Activated CD4-positive, alpha-beta T cell treated with anti-CD3 and anti-CD28 coated beads, Interleukin-2, amount 50 U/mL, for 1 hour (primary cell): ENCODE measurements at places on chromosomes 1 and 21.

DNA sequence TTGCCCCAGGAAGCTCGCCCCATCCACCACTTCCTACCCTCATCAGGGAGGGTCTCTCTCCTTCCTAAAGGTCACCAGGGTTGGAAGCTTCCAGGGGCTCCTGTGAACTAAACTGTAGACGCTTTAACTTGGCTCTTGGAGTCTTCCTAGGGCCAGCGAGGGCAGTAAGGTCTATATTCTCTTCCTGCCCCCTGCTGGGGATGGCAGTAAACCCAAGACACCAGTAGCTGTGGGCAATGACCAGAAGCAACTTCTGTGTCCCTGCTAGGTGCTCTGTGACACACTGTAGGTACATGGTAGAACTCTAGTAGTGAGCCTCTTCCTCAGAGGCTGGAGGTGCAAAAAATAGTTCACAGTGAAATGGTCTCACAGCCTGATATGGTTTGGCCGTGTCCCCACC, 30.0 kb downstream of the KCND3 start:
- no peak for DNase-seq

DNA sequence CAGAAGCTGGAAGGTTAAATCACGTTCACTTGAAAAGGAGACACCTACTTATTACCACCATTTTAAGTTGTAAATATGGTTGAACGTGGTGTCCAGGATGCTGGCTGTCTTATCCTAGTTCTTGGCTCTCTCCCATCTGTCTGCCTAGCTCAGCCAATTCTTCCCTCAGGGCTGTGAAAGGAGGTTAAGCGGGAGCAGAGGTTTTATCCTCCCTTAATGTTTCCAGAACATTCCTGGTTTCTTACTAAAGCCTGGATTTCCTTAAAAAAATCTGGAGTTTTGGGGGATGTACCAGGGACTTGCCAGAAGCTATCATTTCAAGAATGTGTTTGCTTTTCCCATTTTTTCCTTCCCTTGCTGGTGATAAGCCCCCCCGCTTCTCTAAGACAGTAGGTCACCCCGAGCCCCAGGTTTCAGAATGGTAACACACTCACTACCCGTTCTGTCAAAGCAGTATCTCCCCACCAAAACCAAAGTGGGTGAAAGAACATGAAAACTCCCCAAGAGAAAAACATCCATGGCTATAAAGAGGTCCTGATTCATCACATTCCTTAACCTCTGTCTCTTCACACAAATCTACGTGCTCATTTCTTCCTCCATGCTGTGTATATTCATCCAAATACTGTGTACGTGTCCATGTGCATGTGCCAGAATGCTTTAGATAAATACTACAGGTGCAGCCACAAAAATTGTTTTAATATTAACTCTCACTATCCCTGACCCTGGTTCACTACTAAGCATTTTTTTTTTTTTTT, 114.7 kb downstream of the MAP3K21 start:
- DNase-seq: no peak

DNA sequence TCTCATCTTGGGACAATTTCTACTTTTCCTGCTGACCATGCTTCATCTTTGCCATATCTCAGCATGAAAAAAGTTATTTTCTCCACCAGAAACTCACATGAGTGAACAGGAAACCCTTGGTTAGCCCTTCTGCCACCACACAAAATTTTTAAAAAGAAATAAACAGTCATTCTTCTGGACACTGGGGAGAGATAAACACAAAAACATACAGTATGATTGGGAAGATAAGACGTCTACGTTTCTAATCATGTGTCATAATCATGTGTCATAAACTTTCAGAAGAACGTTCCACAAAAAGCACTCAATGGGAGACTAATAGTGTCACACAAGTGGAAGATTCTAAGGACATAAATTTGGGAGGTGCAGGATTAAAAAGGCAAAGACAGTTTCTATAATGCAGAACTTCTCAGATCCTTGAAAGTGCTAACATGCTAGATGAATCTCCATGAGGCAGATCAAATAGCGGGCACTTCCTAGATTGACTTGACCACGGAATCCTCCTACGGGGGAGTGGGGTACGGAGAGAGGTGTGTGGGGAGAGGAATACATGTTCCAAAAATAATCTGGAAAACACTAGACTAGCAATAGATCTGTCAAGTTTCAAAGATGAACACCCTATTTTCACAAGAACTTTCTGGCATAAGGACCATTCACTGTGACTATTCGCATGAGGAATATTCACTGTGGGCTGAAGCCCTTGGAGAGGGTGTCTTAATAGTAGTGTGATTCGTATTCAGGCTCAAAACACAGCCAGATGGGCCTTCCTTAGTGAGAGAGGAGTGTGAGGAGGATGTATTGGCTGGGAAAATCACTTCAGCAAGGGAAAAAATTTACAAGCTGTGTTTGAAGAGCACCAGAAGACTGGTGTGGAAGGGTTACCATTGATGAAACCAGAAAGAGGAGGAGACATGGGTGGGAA, 206.7 kb downstream of the SETD4 start:
- DNase-seq: no peak

GRCh38 chr1:54359393-54360162, 46.6 kb downstream of the SSBP3 start:
- no peak for DNase-seq

DNA sequence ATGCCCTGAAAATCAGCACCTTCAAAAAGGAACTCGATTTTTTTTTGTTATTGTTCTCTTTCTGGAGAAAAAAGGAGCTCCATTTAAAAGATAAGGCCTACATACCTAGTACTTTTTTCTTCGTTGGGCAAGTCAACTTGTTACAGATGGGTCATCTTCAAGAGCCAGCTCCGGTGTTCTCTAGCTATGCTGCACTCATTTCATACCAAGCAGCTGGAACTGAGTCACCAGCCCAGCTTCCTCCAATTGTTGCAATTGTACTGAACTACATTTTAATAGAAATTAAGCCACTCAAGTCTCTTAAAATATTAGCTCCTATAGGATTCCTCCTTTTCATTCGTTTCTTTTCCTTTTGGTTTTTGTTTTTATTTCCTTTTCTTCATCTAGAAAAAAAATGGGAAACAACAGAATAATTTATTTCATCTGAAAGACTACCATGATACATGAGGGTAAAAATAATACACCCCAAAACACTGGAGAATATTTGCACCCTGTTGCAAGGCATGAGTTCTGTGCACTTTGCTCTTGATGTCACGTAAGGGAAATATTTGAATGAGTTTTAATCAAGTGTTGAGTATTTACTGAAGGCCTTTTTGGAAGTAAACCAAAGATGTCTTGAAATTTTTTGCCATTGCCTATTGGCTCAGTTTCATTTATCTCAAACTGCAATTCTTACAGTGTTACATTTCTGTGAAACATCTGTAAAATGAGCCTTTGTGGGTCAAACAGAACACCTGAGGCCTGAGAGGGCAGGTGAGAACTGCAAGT, 60.5 kb downstream of the CLIC4 start:
- DNase-seq: no peak

DNA sequence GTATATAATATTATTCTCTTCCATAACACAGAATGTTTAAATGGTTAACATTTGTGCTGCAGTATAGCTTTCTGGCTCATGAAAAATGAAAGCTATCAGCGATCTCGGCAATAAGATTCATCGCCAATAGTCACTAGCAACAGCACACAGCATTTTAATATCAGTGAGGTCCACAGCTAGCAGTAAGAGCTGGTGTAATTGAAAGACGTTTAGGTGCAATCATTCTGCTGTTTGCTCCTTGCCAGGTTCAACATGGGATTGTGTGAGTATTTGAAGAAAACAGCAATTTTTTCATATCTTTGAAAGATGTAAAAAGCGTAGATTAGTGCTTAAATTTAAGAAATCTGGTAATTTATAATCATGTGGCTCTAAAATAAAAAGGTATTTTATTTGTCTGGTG, 20.1 kb downstream of the PRKACB start:
- no peak for DNase-seq

GRCh38 chr1:203077956-203078355, 7.9 kb downstream of the MYOG start:
- DNase-seq: no peak

DNA sequence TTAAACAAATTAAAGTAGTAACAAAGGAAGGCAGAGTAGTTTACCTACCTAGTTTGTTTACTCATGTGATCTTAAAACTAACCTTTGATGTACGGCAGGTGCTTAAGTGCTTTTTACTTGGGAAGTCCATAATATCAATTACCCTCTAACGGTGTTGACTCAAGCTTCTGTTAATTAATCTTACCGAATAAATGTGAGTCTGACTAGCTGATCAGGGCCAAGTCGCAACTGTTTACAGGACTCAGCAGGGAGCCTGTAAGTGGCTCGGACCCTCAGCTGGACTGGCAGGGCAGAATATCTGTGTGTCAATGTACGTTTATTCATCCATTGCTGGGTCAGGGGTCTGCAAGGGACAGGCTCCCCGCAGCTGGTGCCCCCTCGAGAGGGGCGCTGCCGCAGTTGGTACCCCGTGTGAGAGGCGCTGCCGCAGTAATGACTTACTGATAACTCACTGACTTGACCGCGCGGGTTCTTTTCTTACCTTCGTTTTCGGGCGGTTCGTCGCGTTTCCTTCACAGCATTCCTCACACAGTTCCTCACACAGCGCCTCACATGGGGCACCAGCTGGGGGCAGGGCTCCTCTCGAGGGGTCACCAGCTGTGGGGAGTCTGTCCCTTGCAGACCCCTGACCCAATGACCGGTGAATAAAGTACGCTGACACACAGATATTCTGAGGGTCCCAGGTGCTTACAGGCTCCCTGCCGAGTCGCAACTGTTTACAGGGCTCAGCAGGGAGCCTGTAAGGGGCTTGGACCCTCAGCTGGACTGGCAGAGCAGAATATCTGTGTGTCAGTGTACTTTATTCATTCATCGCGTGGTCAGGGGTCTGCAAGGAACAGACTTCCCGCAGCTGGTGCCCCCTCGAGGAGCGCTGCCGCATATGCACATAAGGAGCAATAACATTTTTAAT, 3.0 kb downstream of the FMO1 start:
- no peak for DNase-seq

GRCh38 chr1:193498088-193498655, 311.8 kb upstream of the B3GALT2 start:
- DNase-seq: no peak

- no peak for DNase-seq
Measured at GRCh38 chr1:78254517-78254916, 208.8 kb downstream of the GIPC2 start.

GRCh38 chr1:15388201-15388880, 21.3 kb upstream of the EFHD2 start:
- no peak for DNase-seq

- DNase-seq: no peak
Measured at GRCh38 chr21:42474043-42474831, 21.8 kb downstream of the RSPH1 start.

- no peak for DNase-seq
Measured at GRCh38 chr1:64242895-64243756, 39.7 kb downstream of the UBE2U start.

GRCh38 chr1:24906760-24907490, 23.2 kb downstream of the RUNX3 start:
- DNase-seq: no peak

- DNase-seq: no peak
Measured at GRCh38 chr1:171743081-171743870, 1.4 kb upstream of the VAMP4 start.

DNA sequence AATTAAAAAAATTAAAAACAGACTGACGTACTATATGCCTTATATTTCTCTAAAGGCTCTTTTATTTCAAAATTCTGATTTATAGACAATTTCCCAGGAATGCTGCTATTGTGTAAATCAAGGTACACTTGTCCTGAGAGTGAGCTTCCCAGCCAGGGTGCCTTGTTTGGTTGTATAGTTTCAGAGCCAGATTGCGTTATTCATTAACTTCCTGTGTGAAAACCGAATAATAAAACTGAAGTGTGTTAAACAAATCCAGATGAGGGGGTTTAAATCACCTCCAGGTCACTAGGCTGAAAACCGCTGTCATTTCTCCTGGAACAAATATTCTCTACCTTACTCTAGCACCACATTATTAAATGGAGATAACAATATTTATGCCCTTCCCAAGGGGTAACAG, 68.7 kb downstream of the LMX1A start:
- no peak for DNase-seq

- DNase-seq: no peak
Measured at GRCh38 chr1:111801071-111801850, 45.6 kb downstream of the DDX20 start.

DNA sequence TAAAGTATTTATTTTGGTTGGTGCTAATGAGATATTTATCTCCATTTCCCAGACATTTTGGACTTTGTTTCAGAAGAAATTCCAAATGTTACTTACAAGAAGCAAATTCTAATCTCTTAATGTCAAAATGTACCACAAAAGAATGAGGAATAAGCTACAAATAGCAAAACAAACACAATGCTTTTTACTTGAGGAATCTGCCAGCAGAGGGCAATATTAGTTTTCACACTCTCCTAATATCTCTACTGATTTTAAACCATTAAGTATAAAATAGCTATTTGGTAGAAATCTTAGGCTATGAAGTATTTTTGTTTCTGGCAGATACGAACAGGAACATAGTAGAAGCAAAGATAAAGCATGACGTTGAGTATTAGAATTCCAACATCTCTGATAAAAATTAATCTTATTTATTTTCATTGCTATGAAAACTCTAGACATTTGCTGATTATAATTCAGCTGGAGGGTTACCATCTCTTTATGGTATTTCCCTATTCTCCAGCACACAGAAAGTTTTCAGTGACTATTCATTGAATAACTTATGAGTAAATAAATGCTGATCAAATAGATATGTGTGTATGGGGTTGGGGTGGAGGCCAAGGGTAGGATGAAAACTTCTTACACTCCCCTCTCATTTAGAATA, 13.4 kb upstream of the HMCN1 start:
- no peak for DNase-seq

DNA sequence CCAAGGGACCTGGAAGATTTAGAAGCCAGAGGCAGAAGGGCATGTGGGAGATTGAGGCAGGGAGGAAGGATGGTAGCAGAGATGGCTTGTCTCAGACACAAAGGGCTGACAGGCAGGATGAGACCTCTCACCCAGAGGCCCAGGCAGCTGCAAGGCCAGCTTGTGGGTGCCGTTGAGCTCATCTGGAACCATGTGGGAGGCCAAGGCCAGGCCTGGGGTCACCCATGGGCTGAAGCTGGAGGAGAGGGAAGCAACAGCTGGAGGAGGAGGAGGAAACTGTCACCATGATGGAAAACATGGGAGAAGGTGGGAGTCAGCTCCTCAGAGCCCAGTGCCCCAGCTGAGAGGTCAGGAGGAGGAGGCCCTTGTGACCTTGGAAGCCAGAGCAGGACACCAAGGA, 6.4 kb downstream of the CRABP2 start:
- DNase-seq: no peak

- DNase-seq: no peak
Measured at GRCh38 chr1:205947024-205947423, 3.8 kb upstream of the SLC26A9 start.

DNA sequence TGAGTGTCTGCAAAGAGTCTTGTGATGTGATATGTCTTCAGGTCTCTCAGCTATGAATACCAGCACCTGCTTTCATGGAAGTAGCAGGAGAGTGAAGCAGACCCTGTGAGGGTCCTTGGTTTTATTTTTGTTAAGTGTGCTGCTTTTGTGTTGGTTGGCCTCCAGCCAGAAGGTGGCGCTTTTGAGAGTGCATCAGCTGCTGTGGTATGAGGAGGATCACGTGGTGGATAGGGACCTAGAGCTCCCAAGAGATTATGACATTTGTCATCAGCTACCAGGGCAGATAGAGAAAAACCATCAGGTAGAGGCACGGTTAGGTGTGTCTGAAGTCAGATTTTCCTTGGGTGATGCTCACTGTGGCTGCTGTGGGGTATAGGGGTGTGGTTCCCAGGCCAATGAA, 1232.1 kb downstream of the MRPL39 start:
- DNase-seq: no peak
